ENCODE measurements at places on chromosomes 12 and 14.

GRCh38 chr12:67358781-67359338 is 89.7 kb downstream of the CAND1 start:
- DNase-seq, result peak; percentile 43

- no peak for DNase-seq
Measured at GRCh38 chr14:33408291-33408690, 469.6 kb downstream of the NPAS3 start.

GRCh38 chr14:97791906-97792305 is 994.7 kb downstream of the VRK1 start:
- no peak for DNase-seq

DNA sequence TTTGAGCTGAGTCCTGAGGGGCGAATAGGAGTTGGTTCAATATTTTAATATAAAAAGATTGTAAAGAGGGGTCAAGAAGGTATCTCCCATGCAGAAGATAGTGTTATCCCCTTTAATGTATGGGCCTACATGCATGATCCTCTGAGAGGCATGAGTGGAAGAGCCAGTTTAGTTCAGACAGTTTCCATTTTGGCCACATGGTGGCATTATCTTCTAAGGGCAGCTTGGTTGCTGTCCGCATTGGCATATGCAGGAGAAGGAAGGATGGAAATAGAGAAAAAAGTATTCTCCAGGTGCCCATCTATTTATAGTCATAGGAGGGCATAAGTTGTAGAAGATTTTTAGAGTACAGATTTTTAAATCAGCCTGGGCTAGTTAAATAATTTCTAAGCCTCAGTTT is 5.4 kb downstream of the SAMD4A start:
- DNase-seq, result no peak

- DNase-seq, result no peak
Measured at GRCh38 chr14:91272341-91273272, 28.1 kb upstream of the GPR68 start.

GRCh38 chr12:5213990-5214389 is 170.3 kb downstream of the KCNA5 start:
- no peak for DNase-seq

DNA sequence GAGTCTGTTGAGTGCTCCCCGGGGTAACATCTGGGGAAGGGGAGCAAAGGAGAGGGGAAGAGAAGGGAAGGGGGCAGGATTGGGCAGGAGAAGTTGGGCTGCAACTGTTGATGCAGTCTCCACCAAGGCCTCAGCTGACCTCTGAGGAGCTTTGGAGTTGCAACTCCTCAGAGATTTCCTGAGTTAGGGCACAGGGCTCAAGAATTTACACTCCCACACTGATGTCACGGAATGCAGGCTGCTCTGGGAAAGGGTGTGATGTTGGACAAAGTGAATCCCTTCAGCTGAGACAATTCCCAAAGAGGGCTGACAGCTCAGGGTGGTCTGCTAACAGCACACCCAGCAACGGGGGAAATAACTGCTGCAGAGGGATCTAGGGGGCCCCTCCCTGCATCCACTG is 295.6 kb downstream of the PCNX1 start:
- DNase-seq, result no peak

DNA sequence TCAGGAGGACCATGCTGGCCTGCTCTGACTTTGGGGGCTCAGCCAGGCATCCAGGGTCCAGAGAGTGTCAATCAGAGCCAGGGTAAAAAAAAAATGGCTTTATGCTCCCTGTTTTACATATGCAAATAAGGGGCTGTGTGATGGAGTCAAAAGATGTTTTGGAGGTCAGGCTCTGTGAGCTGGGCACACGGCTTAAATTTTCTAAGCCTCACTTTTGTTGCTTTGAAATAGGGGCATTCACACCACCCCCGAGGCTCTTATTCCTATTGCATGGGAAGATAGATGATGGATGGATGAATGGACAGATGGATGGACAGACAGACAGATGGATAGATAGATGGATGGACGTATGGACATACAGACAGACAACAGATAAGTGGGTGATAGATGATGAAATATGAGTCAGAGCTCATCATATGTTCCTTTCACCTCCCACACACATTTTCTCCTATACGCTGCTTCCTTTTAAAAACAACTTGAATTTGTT is 42.7 kb downstream of the RIN3 start:
- no peak for DNase-seq

GRCh38 chr14:77067632-77068516 is 30.2 kb upstream of the CIPC start:
- DNase-seq, result no peak

DNA sequence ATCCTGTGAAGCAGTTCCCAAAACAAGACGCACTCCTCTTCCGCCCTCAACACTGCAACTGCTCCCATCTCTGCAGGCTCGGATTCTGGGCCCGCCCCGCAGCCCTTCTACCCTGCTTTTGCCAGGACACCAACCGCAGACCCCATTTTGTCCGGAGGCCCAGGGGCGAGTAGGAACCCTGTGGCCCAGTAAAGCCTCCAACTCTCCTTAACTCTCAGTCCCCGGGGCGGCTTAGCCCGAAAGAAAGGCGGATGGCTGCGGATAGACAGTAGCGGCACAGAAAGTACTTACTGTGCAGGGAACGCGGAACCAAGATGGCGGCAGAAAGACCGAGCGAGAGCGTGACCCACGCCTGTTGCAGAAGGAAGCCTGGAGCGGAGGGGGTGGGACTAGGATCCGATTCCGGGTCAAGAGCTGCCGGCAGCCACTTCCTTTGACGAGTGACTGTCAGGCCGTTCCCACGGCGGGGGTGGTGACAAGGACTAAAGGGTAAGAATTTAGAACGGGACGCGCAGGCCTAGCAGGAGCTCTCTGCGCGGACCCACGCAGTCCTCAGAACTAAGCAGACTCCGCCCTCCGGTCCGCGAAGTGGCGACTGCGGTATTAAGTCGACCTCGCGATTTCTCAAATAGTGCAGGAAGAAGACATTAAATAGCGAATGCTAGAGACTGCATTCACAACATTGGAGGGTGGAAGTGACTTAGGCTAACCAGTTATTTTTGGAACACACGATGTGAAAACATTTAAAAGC is at the start of gene NACA:
TSS of gene NACA (minus strand) at position 328 of the 751 bp plus-strand sequence. CDS start 778 bp downstream, outside the sequence.
- DNase-seq, result peak; percentile 92

GRCh38 chr12:132724506-132725241 is 14.0 kb downstream of the PGAM5 start:
- no peak for DNase-seq

Data from HS-27A (cell line).